ENCODE measurements at places on chromosomes 1 and 21.

DNA sequence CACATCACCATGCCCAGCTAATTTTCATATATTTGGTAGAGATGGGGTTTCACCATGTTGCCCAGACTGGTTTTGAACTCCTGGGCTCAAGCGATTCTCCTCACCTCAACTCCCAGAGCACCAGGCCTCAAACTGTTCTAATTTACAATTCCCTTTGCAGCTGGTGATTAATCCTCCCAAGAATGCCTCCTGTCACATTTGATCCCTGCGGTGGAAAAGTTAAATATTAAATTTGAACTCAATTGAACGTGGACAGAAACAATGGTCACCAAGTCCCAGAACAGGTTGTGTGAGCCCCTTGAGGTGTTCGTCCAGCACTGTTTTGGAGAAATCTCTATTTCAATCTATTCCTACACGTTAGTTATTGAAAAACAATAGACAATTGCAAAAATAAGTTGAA, 2.0 kb upstream of the ANKRD35 start:
- DNase-seq = no peak

GRCh38 chr1:54335011-54335754, 71.0 kb downstream of the SSBP3 start:
- DNase-seq = peak; percentile 60

GRCh38 chr1:152185544-152186391, 26.7 kb upstream of the RPTN start:
- peak; percentile 75 for DNase-seq

GRCh38 chr1:9248341-9249262, 14.0 kb downstream of the H6PD start:
- no peak for DNase-seq

DNA sequence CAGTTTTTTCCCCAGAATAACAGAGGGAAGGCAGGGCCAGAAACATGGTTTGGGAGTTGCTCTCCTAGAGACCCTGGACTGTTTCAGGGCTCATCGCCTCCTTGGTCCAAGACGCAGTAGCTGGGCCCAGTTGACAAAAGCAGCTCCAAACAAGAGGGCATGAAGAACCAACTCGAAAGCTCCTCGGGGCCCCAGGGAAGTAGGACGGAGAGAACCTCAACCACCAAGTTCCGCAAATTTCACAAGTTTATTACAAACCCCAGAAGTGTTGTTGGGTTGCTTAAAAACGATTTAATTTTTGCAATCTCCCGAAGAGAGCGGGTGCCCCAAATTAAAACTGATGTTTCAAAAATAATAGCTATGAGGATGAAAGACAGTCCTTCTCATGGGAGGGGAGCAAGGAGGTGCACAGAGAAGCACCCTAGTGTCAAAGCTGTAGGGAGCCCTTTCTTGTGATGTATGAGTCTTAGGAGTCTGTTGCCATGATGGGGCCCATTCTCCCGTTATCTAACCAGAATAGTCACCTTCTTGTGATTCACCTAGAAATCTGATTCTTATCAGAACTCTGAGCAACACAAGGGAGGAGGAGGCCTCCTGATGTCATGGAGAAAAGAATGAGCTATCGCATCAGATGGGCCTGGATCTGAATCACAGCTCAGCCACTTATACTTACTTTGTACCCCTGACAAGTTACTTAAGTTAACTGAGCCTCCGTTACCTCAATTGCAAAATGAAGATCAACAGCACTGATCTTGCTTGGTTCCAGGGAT, 165.7 kb upstream of the IRF2BP2 start:
- no peak for DNase-seq

- DNase-seq = no peak
Observed at GRCh38 chr1:90839323-90839722, 122.2 kb upstream of the BARHL2 start.

GRCh38 chr1:22334860-22335550, 116.6 kb upstream of the ZBTB40 start:
- DNase-seq = no peak

DNA sequence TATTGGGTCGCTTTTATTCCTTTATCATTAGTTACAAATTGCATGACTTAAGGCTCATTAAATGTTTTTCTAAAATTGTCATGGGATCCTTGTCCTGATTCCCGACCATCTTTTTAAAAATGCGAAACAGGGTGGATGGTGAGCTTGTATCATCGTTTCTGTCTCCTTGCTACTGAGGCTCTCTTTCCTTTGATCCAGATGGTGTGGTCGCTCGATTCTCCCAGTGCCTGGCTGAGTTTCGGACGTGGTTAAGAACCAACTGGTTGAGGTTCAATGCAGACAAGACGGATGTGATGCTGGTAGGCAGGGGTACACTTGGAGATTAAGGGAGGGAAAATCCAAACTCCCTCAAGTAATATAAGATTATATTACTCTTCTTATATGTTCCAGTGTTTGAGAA, 1.2 kb downstream of the MIER1 start:
- DNase-seq = no peak

- DNase-seq = no peak
Observed at GRCh38 chr1:234716908-234717375, 107.0 kb upstream of the IRF2BP2 start.

DNA sequence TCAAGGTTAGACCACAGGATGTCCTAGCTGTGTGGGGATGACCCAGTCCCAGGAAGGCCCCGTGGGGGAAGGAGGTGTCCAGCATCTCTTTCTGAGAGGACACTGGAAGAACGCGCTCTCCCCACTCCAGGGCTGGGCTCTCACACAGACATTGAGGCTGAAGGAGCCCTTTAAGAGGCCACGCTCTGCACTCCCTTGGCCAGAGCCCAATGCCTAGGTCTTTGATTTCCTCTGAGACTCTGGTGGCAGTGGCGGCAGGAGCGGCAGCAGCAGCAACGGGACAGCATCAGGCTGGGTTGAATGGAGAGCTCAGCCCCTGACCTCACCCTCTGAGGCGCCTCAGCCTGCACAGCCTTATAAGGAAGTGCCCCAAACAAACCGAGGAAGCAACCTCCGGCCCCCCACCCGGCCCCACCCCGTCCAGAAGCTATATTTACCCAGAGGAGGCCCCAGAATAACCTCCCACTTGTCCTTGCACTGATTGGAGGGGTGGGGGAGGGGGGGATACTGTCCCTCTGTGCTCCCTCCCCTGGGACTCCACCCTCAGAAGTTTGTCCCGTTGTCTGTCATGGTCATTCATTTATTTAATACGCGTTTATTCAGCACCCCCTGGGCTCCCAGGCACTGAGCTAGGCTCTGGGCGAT, 12.3 kb downstream of the NES start:
- DNase-seq = peak; percentile 59

DNA sequence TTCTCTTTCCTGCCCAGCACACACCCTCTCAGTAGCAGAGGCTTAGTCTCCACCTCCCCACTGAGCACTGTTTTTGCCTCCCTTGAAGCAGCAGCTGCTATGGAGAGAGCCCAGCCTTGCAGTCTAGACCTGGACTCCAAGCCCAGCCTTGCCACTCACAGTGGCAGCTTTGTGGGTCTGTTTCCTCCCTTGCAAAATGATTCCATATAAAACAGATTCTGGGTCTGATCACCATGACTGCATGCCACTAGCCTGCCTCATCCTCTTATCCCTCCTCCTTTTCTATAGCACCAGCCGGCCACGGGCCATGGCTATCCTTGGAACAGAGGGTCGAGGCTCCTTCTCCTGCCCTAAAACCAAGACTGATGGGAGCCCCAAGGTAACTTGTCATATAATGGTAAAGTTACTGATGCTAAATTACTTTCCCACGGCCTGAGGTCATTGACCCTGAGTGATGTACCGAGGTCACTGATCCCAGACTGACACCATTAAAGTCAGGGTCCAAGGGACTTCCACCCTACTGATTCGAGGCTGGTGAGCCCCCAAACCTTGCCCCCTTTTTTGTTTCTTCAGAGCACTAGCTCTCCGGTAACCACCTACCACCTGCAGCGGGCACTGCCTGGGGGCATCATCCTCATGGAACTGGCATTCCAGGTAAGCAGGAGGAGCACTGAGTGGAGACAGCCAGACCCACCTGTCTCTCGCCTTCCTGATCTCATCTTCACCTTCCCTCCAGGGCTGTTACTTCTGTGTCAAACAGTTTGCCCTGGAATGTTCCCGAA, 7.9 kb downstream of the HYI start:
- no peak for DNase-seq

DNA sequence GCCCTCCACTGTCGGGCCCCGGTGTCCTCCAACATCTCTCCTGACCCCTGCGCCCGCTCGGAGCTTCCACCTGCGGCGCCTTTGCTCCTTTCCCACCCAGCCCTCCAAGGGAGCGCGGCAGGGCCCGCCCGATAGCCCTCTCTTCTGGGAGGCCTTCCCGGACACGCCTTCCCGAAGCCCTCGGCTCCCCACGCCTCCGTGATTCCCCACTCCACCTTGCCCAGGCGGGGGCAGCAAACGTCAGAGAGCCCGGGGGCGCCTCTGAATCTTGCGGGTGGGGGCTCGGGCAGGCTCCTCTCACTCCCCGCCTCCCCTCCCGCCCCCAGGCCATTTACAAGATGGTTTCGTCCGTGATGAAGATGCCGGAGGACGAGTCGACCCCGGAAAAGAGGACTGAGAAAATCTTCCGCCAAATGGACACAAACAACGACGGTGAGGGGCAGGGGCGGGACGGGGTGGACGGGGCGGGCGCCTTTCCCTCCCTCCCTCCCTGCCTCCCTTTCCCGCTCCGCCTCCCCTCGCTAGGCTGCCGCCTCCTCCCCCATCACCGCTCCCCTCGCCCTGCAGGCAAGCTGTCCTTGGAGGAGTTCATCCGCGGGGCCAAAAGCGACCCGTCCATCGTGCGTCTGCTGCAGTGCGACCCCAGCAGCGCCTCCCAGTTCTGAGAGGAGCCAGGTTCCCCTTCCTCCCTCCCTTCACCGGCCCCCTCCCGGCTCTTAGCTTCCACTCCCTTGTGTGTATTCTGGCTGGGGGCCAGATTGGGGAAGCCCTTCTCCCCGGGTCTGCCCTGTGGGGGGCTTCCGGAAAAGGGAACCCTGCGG, 7.1 kb downstream of the HPCA start:
- no peak for DNase-seq

DNA sequence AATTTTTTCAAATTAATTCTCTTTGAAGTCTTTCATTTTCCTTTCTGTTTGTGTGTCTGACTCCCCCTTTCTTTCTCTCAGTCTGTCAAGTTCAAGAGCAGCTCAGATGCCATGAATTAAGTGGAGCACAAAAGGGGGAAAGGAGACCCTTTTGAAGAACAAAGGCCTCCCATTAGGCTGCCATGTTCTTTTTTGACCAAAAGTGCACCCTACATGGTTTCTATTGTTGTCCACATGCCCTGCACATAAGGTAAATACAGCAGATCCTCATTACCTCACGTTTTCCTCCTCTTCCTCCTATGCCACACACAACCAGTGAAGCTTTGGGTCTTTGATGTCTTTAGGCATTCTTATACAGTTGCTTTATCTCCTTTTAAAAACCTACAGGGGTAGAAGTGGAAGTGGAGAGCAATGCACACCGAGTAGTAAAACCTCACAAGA, 47.7 kb downstream of the POU2F1 start:
- no peak for DNase-seq
